Smooth muscle cell of the brain vasculature (primary cell): ENCODE measurements at places on chromosomes 4 and X.

- DNase-seq = no peak
These were observed 2.4 kb downstream of the PDLIM3 start for GRCh38 chr4:185532795-185533324.

- DNase-seq = no peak
These were observed 85.0 kb downstream of the TEX13C start for GRCh38 chrX:125404667-125405160.

DNA sequence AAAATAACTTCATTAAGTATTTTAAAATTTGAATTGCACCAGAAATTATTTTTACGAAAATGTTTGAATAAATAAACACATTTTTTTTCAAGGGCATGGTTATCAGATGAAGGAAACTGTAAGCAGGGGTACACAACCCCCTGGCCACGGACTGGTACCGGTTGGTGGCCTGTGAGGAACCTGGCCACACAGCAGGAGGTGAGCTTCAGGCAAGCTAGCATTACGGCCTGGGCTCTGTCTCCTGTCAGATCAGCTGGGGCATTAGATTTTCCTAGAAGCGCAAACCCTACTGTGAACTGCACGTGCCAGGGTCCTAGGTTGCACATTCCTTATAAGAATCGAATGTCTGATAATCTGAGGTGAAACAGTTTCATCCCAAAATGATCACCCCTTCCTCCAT is 1499.7 kb upstream of the AGA start:
- no peak for DNase-seq

GRCh38 chrX:82695066-82695465 is 813.0 kb upstream of the POU3F4 start:
- DNase-seq = no peak

GRCh38 chrX:12929701-12930100 is 23.3 kb downstream of the TLR8 start:
- DNase-seq = no peak

GRCh38 chr4:176309046-176309445 is 10.7 kb upstream of the SPCS3 start:
- no peak for DNase-seq

DNA sequence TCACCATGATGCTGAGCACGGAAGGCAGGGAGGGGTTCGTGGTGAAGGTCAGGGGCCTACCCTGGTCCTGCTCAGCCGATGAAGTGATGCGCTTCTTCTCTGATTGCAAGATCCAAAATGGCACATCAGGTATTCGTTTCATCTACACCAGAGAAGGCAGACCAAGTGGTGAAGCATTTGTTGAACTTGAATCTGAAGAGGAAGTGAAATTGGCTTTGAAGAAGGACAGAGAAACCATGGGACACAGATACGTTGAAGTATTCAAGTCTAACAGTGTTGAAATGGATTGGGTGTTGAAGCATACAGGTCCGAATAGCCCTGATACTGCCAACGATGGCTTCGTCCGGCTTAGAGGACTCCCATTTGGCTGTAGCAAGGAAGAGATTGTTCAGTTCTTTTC is 4.0 kb downstream of the HNRNPH2 start:
- DNase-seq = no peak

DNA sequence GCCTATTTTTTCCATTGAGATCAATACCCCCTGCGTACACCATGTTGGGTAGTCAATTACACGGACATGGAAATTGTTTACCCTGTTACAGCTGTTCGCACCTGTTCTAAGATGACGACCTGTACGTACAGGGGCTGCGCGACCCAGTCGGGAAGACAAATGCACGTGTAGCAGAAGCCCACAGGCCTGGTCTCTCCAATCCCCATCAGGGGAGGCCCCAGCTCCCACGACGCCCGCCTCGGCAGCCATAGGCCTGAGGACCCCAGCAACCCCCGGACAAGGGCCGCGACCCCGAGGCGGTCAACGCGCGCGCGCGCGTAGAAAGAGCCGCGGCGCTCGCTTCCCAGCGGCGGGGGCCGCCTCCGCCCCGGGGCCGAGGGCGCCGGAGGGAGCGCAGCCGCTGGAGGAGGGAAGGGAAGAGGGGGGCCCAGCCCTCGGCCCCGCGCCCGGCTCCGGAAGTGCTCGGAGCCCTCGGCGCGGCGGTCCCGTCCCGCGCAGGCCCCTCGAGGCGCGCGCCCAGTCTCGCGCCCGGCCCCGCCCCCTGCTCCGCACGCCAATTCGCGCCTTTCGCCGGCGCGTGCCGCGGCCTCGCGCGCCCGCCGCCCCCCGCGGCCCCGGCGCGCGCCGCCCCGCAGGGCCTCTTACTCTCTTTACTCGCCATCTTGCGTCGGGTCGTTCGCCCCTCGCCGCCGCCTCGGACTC is 618 bp downstream of the RBBP7 start:
- DNase-seq = no peak

GRCh38 chrX:51332188-51332942 is at the start of gene NUDT10:
NUDT10 (plus strand) TSS chrX:51332822; CDS start chrX:51332966, 144 bp downstream.
- DNase-seq = no peak

- no peak for DNase-seq
These were observed 111.8 kb upstream of the STIM2 start for GRCh38 chr4:26748811-26749210.

- DNase-seq = no peak
These were observed 14.2 kb downstream of the C4orf33 start for GRCh38 chr4:129109965-129110824.

GRCh38 chr4:54187148-54187547 is 41.9 kb upstream of the PDGFRA start:
- DNase-seq = no peak

GRCh38 chr4:8023696-8024033 is 84.0 kb upstream of the AFAP1 start:
- no peak for DNase-seq

GRCh38 chrX:123975180-123975579 is 13.7 kb downstream of the STAG2 start:
- no peak for DNase-seq

DNA sequence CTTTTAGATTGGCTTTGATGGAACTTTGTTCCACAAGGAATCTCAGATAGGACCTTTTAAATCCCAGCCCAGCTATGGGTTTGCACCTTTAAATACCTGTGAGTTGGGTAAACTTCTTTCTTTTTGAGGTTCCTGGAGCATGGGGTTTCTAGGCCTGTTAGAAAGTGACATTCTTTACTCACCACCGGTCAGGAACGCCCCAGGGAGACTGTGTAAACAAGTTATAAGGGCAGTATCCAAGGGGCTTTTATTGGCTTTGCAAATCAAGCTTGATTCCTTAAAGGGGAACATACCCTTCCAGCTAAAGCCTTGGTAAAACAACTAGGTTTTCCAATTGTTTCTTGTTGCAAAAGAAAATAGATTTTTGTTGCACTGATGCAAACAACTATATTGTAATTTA is 93.4 kb downstream of the TENT5D start:
- DNase-seq = no peak

DNA sequence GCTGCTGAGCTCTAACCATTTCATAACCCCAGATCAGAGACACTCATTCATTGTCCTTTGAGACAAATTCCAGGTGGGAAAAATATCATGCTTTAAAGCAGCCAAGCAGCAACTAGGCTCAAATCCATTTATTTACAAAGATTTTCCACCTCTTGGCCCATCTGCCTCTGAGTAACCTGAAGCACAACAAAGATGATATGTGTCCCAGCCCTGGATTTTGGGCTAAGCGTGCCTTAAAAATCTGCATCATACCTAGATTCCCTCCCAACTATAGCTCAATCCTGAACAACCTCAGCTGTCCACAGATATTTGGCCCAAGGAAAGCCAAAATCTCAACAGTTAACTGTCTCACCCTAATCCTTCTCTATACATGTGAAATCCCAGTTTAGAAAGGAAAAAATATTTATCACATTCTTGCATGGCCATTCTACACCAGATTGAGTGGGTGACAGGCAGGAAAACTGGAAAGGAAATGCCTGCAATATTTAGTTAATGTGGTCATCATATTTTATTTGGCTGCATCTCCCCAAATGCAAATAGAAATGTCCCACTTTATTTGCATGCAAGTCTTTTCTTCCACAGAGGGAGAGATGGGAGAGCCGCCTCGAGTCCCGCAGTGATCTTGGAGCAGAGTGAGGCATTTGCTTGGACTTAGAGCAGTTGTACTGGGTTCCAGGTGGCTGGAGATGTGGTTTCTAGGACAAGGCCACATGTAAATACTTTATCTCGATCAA is 146.4 kb upstream of the EOLA2 start:
- peak; percentile 13 for DNase-seq

DNA sequence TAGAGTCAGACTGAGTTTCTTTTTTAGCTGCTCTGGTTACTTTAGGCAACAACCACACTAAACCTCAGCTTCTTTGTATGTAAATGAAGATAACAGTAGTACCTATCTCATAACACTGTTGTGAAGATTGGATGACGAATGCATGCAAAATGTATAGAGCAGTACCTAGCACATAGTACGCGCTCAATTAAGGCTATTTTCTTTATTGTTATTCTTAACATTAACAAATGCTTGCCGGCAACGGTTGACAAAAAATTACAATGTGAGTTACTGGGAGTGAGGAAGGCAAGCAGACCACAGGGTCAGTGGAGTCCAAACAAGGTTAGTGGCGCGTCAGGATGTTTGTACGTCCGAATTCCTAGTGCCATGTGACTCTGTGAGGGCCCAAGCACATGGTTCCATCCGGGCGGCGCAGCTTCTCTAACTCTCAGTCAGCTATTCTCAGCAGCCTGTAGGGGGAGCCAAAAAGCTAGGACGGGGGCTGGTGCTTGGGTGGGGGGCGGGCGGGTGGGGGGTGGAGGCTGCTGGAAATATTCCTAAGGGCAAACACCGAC is 821 bp upstream of the NALF2 start:
- DNase-seq = no peak

- peak; percentile 26 for DNase-seq
These were observed 303.5 kb downstream of the SPRY1 start for GRCh38 chr4:123699880-123700771.

DNA sequence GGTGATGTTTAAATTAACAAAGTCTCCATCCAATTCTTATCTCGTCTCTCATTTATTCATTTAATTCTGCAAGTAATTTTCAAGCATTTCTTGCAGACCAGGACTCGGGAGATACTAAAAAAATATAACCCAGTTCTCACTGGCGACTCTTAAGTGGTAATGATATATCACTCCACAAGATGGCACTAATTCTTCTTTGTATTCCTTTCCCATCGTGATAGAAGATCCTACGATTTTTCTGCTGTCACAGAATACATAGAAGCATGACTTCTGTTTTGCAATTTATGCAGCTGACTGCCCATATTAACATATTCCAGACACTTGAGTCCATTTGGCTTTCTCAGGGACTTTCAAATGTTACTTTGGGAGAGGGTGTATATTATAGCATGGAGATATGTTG is 64.0 kb upstream of the FGF13 start:
- no peak for DNase-seq

- DNase-seq = no peak
These were observed 29.5 kb upstream of the NUP54 start for GRCh38 chr4:76177709-76178108.

DNA sequence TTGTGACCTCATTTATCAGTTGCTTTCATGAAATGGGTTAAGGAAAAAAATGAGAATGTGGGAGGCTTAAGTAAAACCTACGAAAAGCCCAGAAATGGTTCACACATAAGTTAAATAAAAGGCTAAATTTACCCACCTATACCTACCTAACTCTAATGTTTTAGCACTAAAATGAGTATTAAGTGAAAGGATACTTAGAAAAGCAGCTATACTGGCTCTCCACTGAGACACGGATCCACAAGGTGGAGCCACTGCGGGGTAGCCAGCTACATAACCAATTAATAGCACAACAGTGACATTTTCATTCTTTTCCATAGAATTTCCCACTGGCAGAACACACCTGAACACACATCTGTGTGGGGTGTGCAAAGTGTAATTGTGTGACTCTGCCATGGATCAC is 101.9 kb downstream of the MAML3 start:
- no peak for DNase-seq

DNA sequence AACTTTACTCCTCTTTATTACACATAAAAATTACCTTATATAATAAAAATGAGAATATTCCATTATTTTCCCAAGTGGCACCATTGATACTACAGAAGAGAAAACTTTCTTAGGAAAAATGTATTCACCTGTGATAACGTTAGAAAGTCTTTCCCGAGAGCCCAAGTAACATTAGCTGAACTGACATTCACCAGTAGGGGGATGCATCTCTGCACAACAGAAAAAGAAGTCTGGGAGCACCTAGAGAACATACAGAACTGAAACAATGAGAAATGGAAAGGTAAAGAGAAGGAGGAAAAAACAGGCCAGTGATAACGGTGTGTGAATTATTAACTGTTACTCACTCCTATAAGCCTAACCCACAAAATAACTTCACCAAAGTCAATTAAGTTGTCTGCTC is 423.3 kb downstream of the CENPC start:
- DNase-seq = no peak

GRCh38 chr4:21778702-21779101 is 169.9 kb downstream of the KCNIP4 start:
- no peak for DNase-seq

GRCh38 chrX:107485013-107485412 is 35.6 kb downstream of the FRMPD3 start:
- no peak for DNase-seq

- DNase-seq = no peak
These were observed 98.4 kb downstream of the ZNF827 start for GRCh38 chr4:145840162-145840768.

- no peak for DNase-seq
These were observed 345.3 kb downstream of the SPRY1 start for GRCh38 chr4:123741906-123742305.

GRCh38 chr4:181548873-181549575 is 694.2 kb upstream of the TENM3 start:
- peak; percentile 24 for DNase-seq

GRCh38 chrX:12197030-12197429 is 58.8 kb downstream of the FRMPD4 start:
- no peak for DNase-seq

GRCh38 chrX:38961936-38962335 is 160.7 kb downstream of the MID1IP1 start:
- DNase-seq = no peak

- no peak for DNase-seq
These were observed 64.9 kb downstream of the SORCS2 start for GRCh38 chr4:7256984-7257810.

GRCh38 chrX:130055899-130056298 is 54.4 kb downstream of the ELF4 start:
- no peak for DNase-seq

DNA sequence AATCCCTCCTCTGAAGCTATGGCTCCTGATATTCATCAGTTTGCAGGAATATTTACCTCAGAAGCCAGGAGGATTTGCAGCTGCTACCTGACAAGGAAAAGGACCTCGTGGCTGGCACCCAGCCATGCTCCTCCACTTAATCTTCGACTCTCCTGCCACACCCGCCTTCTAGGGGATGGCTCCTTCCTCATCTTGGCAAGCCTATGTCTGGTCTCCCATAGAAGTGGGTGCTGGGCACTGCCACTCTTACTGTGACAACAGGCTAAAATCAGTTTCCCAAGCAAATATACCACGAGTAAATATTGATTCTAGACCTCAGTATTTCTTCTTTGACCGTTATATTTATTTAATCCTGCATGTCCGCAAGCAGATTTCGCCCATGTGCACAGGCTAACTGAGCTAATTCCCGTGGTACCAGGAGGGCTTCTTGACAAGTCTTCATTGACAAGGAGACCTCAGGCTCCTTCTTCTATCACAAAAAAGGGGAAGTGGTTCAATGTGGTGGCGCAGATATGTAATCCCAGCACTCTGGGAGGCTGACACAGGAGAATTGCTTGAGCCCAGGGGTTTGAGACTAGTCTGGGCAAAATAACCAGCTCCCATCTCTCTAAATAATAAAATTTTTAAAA is 52.6 kb upstream of the DCTD start:
- no peak for DNase-seq
